GM13977 (cell line): ENCODE measurements at places on chromosomes 11 and 22.

- peak; percentile 12 for DNase-seq
Measured at GRCh38 chr11:123822032-123822431, 15.9 kb upstream of the OR6M1 start.

GRCh38 chr11:87251560-87251959 lies 213.8 kb downstream of the TMEM135 start:
- no peak for DNase-seq

DNA sequence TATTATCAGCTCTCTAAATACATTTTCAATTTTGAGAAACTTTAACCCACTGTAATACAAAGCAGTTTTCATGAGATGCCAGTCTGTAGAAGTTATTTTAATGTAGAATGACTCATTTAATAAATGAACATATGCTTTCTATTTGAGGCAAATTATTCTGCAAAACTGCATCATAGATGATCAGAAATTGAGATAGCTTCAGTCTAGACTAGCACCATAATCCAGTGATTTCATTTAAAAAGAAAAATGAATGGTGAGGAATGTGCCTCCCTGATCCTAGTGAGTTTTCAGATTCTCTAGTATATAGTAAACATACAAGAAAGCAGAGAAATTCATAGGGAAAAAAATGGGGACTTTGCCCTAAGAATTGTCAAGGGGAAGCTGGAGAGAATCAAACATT lies 66.1 kb downstream of the OR5AK2 start:
- no peak for DNase-seq

GRCh38 chr11:130528298-130529261 lies 80.1 kb downstream of the ADAMTS15 start:
- DNase-seq = no peak

DNA sequence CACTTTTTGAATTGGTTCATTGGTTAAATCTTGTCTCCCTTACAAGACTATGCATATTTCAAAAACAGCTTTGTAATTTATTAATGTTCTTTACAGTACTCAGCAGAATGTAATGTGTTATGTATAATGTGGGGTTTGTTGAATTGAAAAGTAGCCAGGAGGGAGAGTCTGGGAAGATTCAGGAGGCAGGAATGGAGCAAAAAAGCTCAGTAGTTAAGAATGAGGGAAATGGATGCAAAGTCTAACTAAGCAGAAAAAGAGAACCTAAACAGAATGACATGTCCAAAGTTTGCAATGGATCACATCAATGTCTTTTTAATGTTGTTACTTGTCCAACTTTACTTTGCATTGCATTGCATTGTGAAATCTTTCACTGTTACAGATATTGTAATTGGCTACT lies 86.5 kb upstream of the CARD18 start:
- DNase-seq = no peak

- DNase-seq = no peak
Measured at GRCh38 chr11:35227576-35228327, 88.8 kb downstream of the CD44 start.

- no peak for DNase-seq
Measured at GRCh38 chr22:47143249-47143938, 380.9 kb downstream of the TBC1D22A start.

- DNase-seq = no peak
Measured at GRCh38 chr11:78450866-78451265, 33.2 kb upstream of the GAB2 start.

- DNase-seq = peak; percentile 40
Measured at GRCh38 chr11:78586452-78587046, 11.9 kb upstream of the NARS2 start.

DNA sequence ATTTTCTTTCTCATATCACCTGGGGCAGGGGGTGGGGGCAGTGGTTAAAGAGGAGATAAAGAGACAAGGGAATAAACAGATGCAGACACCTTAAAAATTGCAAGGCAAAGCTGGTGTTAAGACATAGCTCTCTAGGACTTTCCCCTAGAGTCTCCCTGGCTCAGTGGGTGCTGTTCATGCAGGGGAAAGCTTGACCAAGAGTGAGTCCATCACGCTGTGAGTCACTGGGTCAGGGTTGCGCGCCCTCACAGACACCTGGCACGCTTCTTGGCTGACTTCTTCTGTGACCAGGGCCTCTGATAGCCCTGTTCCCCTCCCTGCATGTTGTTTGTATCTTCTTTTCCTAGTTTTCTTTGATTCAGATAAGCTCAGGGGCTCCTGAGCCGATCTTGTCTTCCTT lies 31.9 kb downstream of the COMMD9 start:
- no peak for DNase-seq

DNA sequence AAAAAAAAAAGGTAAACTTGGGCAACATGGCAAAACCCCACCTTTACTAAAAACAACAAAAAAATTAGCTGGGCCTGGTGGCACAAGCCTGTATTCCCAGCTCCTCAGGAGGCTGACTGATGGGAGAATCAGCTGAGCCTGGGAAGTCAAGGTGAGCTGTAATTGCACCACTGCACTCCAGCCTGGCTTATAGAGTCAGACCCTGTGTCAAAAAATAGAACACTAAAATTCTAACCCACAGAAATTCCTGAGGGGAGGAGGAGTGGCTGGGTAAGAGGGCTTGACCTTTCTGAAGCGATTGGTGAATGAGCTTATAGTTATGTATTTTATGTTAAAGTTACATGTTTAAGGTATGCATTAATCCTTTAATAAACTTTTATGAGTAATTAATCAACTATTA lies 53.3 kb downstream of the FAT3 start:
- DNase-seq = no peak

DNA sequence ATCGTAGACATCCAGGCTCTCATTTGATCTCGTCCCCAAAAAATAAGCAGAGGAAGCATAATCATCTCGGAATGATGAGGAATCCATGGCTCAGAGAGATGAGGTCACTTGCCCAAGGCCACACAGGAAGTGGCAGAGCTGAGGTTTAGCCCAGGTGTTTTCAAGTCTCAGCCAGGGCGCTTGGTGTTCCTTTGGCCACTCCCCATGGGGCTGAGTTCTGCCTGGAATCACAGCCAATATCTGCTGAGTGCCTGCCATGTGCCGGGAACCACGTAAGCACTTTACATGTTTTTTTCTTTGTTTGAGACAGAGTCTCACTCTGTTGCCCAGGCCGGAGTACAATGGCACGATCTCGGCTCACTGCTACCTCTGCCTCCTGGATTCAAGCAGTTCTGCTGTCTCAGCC lies 29.5 kb upstream of the MYH9 start:
- no peak for DNase-seq

- no peak for DNase-seq
Measured at GRCh38 chr22:23566705-23567475, 13.2 kb downstream of the IGLL1 start.

DNA sequence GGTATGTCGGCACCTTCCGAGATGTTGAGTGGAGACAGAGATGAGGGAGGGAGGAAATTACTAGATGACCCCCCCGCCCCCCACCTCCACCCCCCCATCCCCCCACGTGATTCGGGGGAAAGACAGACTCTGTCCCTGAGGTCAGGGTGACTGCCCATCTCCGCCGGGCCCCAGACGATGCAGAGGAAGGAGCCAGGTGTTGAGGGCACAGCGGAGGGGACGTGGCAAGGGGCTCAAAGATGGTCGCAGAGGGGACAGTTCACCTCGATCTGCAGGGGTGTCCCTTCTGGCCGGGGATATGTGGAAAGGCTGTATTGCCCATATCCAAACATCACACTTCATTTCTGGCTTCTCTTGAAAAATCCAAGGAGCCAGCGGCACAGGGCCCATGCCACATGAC lies 14.1 kb downstream of the PHF21B start:
- DNase-seq = no peak

DNA sequence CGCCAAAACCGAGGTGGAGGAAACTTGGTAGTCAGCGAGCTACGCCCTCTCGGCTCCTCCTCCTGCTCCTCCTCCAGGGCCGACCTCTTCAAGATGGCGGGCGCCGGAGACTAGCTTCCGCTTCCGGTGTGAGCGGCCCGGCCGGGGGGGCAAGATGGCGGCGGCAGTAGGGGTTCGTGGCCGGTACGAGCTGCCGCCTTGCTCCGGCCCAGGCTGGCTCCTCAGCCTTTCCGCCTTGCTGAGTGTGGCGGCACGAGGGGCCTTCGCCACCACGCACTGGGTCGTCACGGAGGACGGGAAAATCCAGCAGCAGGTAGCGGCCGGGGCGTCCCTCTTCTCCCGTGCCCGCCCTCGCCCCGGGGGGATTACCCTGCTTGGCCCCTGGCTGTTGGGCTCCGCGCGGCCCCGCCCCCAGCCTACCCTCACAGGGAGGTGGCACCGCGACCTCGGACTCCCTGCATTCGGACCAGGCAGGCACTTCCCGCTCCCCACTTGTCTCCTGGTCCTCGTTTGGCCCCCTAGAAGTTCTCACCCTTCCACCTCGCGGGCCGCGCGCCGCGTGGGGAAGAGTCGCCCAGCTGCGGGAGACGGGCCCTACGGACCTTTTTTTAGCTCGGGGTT lies at the start of gene TTC17:
TTC17 (plus strand) TSS at position 120 of the 621 bp plus-strand sequence; CDS start at position 155, 35 bp downstream.
- peak; percentile 90 for DNase-seq

- no peak for DNase-seq
Measured at GRCh38 chr11:86811637-86812321, 11.4 kb downstream of the PRSS23 start.

DNA sequence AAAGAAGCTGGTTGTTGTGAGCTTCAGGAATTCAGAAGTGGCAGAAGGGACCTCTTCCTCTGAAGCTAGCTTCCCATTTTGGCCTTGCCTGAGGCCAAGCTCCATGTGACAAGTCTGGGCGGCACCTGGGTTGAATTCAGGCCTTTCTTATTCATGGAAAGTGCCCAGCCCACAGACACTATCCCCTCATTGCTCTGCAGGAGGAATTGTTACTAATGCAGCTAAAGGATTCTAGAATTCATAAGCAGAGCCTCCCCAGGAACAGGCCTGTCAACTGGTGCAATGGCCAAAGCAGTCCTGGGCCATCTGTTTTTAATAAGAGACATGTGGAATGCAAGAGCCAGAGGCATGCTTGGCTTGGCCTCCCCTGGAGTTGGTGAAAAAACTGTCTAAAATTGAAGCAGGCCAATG lies 71.4 kb downstream of the SLC1A2 start:
- no peak for DNase-seq

GRCh38 chr22:40838486-40838885 lies 18.0 kb downstream of the ST13 start:
- no peak for DNase-seq

GRCh38 chr11:119484741-119485605 lies 62.0 kb upstream of the THY1 start:
- no peak for DNase-seq

- DNase-seq = peak; percentile 79
Measured at GRCh38 chr11:63871962-63872799, 33.3 kb downstream of the MARK2 start.

GRCh38 chr11:134714021-134714656 lies 302.1 kb upstream of the B3GAT1 start:
- no peak for DNase-seq

- no peak for DNase-seq
Measured at GRCh38 chr11:12439615-12440014, 62.2 kb downstream of the PARVA start.

- no peak for DNase-seq
Measured at GRCh38 chr11:78350091-78350645, 67.5 kb downstream of the GAB2 start.

DNA sequence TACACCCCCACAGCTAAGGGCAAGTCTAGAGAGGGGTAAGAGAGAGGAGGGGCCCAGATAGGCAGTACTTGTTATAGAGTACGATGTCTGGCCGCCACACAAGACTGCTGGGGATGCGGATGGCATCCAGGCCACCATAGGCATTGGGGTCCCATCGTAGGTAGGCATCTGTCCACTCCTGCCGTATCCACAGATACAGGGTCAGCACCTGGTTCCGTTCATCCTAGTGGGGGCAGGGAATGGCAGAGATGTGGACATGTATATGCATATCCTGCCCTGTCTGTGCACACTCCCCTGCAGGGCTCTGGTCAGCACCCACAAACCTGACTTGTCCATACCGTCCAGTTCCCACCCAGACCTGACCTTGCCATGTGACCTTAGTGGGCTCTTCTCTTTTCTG lies 2.1 kb downstream of the CHRNA10 start:
- peak; percentile 10 for DNase-seq

DNA sequence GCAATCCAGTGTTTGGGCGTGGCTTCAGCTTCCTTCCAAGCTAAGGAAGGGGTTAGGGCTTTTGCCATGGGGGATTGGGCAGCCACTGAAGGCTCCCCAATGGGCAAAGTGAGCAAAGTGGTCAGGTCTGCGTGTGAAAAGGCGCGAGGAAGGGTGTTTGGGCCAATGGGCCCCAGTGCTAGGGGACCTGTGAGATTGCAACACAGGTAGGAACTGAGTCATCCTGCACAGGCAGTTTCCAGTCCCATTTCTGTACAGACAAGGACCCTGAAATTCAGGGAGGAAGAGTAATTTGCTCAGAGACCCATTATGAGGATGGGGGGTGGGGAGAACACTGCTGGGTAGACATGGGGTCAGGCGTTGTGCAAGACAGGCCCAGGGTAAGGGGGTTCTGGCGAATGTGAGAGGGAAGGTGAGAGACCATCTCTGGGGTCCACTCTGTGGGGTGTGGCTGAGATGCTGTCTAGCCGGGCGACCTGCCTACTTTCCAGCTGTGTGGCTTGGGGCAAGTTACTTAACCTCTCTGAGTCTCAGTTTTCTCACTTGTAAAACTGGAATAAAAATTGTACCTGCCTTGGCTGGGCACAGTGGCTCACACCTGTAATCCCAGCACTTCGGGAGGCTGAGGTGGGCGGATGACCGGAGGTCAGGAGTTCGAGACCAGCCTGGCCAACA lies 7.3 kb downstream of the CCDC88B start:
- DNase-seq = no peak

GRCh38 chr11:17840101-17840548 lies 105.5 kb downstream of the KCNC1 start:
- no peak for DNase-seq

- DNase-seq = no peak
Measured at GRCh38 chr22:47051441-47052071, 289.1 kb downstream of the TBC1D22A start.

GRCh38 chr11:2904153-2905052 lies 18.8 kb upstream of the CDKN1C start:
- DNase-seq = no peak

GRCh38 chr22:50529897-50530579 lies at the start of gene TYMP:
TYMP (minus strand) TSS chr22:50530012; CDS start chr22:50529709, 303 bp downstream.
- DNase-seq = peak; percentile 93

DNA sequence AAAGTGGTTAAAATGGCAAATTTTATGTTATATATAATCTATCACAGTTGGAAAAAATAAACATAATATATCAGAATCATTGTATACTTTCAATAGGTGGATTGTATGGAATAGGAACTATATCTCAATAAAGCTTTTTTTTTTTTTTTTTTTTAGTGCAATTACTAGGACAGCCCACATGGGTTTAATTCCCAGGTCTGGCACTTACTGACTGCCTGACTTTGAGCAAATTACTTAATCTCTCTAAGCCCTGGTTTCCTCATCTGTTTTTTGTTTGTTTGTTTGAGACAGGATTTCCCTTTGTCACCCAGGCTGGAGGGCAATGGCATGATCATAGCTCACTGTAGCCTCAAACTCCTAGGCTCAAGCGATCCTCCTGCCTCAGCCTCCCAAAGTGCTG lies 26.1 kb upstream of the BAIAP2L2 start:
- DNase-seq = no peak

- DNase-seq = no peak
Measured at GRCh38 chr11:65649656-65650546, 12.0 kb downstream of the SIPA1 start.

- DNase-seq = no peak
Measured at GRCh38 chr22:32854351-32854804, 52.9 kb downstream of the TIMP3 start.

- DNase-seq = peak; percentile 69
Measured at GRCh38 chr22:19109198-19110063, 12.8 kb downstream of the DGCR2 start.

- DNase-seq = no peak
Measured at GRCh38 chr11:66340596-66341501, 4.1 kb downstream of the BRMS1 start.

- DNase-seq = no peak
Measured at GRCh38 chr22:46012182-46012880, 35.4 kb upstream of the WNT7B start.

- DNase-seq = peak; percentile 81
Measured at GRCh38 chr11:75706260-75706729, 11.3 kb upstream of the MOGAT2 start.
